ENCODE measurements at places on chromosomes 13 and 19.

GRCh38 chr19:19192078-19192882 is at the start of the genes BORCS8 and RFXANK:
BORCS8 (minus strand) TSS chr19:19192152; CDS start chr19:19192117, 35 bp downstream.
RFXANK (plus strand) TSS chr19:19192258; CDS start chr19:19193947, 1,689 bp downstream.
- DNase-seq = peak; percentile 99

- no peak for DNase-seq
Measured at GRCh38 chr19:51391073-51391611, 751 bp upstream of the C19orf84 start.

GRCh38 chr19:18782559-18783225 is 8.4 kb downstream of the COMP start:
- DNase-seq = no peak

DNA sequence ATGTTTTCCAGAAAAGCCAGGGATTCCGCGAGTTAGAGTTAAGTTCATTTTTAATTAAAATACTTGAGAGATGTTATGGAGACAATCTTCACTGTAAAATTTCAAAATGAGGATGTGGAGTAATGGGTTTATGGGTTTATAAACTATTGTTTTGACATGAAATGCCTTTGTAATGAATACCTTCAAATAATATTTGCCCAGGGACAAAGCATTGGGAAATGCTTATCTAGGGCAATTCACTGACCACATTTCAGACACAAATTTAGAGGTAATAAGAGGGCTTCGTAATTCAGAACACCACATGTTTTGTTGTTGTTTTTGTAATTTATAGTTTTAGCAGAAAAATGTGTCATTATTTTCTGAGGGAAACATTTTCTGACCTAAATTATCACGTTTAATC is 241.1 kb upstream of the ATXN8OS start:
- no peak for DNase-seq

DNA sequence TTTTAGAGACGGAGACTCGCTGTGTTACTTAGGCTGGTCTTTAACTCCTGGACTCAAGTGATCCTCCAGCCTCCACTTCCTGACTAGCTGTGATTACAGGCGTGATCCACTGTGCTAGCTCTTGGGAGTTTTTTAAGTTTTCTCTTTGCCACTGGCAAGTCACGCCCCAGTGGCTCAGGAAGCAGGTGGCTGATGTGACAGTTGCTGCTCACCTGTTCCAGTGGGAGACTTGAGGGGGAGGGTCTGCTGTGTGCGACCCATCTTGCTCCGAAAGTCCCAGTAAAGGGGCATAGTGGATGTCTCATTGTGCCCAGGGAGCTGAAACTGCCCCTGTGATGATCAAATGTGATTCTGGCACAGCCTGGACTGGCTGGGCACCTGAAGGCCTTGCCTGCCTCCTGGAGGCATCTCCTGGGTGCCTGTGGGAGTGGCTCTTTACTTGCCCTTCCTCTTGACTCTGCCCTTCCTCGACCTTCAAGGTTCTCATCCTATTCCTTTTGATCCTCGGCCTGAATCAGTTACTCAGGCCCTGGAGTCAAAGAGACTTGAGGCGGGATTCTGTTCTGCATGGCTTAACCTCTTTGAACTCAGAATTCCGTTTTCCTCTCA is 7.8 kb downstream of the SMARCA4 start:
- no peak for DNase-seq

GRCh38 chr19:54389553-54389952 is 24.8 kb upstream of the LAIR1 start:
- DNase-seq = no peak

DNA sequence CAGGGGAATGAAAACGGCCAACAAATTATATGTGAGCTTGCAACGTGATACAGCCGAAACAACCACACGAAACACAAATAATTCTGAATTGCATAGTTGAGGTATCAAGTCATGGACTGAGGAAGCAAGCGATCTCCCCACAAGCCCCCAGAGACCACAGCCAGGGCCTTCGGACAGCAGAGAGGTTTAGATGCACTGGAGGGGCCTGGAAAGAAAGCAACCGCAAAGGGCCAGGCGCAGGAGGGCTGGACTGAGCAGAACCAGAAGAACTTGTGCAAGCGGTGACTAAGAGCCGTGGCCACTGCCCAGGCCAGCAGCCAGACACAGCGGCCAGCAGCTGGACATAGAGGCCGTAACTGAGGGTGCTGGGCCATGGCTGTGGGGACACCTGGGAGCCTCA is 131.4 kb downstream of the TNFRSF19 start:
- DNase-seq = peak; percentile 91

DNA sequence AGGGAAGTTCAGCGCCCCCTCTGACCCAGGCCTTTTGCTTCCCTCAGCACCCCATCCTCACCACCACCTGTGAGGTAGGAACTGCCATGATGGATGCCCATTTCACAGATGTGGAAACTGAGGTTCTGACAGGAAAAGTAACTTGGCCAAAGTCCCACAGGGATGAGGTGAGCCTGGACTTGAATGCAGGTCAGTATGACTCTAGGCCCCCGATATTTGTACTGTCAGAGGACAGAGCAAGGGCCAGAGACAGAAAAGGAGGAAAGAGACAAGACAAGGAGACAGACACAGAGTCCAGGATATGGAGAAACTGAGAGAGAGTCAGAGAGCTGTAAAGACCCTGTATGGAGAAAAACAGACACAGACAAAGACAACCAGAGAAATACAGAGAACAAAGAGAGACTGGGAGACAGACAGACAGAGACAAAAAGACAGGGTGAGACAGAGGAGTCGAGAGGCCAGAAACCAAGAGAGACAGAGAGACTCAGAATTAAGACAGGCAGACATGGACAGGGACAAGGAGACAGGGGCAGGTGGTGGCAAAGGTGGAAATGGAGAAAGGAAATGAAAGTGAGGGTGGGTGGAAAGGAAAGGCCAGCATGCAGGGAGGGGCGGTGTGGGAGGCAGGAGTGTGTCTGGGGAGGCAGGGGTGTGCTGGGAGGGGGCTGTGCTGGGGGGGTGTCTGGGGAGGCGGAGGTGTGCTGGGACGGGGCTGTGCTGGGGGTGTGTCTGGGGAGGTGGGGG is 5.0 kb downstream of the ERFL start:
- no peak for DNase-seq

- no peak for DNase-seq
Measured at GRCh38 chr13:110495376-110495775, 66.1 kb downstream of the RAB20 start.

DNA sequence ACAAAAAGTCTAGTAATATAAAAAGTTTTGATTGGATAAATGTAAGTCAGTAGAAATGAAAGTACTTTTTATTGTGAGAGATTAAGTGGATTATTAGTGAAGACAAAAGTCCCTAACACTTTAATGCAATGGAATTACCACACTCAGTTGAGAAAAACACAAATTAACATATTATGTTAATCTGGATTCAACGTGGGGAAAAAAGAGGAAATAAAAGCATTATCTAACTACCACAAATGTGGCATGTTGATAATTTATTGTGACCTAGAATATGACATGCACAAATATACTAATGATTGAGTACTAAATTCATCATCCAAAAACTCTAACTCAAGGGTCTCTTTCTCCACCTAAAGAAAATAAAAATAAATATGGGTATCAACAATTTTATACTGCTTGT is 41.5 kb downstream of the FOXO1 start:
- DNase-seq = no peak

- DNase-seq = peak; percentile 94
Measured at GRCh38 chr13:44903574-44903985, 85.7 kb downstream of the NUFIP1 start.

GRCh38 chr13:106593132-106593531 is 25.2 kb upstream of the ARGLU1 start:
- no peak for DNase-seq

- peak; percentile 29 for DNase-seq
Measured at GRCh38 chr13:111270765-111271698, 49.4 kb upstream of the TEX29 start.

GRCh38 chr13:89673789-89674311 is 1673.6 kb upstream of the MIR17HG start:
- DNase-seq = no peak

GRCh38 chr13:114116734-114117133 is 15.7 kb downstream of the RASA3 start:
- DNase-seq = no peak

DNA sequence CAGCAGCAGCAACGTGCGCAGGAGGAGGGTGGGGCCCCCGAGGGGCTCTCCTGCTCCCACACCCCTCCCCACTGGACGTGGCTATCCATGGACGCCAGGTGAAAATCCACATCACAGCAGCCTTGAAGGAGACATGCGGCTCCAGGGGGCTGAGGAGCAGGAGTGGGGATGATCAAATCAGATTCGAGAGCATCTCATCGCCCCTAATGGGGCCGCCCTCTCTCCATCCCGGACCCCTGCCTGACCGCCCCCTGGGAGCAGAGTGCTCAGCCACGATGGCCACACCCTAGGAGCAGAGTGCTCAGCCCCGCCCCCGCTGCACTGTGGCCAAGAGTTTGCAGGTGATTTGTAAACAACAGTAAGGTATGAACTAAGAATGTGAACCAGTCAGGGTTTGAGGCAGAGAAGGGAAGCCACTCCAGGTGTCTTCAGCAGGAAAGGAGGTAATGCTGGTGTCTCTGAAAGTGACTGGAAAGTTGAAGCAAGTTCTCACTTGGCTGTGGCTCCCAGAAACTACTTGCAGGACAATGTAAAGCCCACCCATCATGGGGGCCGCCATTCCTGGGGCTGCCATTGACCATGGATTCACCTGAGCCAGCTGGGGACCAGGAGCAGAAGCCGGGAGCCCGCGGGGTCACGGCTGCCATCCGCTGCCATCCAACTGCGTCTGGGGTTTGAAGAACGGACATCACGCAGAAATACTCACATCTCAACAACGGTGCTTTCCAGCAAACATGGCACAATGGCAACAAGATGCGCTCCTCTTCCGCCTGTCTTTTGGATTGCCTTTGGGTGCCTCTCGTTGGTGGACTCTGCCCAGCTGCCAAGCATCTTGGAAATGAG is 71.8 kb downstream of the SPACA7 start:
- no peak for DNase-seq

DNA sequence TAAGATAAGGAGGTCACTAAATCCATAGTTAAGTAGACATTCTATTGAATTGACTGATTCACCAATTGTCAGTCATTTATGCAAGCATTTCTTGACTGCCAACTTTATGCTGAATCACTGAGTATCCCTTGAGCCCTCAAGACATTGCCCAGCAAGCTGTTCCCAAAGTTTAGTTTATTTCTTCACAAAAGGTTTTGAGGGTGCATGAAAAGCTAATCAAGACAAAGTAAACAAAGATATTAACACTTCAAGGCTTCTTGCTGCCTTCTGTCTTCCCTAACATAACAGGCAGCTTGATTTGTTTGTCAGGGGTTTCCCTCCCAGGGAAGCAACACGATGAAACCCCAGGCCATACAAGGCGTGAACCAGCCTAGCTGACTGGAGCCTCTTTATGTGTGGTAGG is 374.4 kb downstream of the SPRY2 start:
- no peak for DNase-seq

- DNase-seq = peak; percentile 46
Measured at GRCh38 chr19:7083076-7083956, 13.8 kb downstream of the ZNF557 start.

DNA sequence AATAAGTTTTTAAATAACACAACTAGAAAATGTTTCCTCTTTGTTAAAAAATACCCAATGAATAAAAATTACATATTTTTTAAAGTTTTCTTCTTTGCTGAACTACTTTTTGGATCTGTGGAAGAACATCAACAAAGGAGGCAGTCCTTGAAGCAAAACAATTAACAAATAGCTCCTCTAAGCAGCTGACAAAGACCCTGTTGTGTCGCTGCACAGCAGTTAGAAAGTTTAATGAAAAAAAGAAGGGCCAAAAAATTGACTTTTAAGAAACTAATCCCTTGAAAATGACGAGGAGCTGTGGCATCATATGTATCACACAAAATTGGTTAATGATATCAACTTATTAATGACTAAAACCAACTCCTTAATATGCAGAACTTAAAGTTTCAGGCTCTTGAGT is 72.1 kb downstream of the SLITRK1 start:
- DNase-seq = no peak

DNA sequence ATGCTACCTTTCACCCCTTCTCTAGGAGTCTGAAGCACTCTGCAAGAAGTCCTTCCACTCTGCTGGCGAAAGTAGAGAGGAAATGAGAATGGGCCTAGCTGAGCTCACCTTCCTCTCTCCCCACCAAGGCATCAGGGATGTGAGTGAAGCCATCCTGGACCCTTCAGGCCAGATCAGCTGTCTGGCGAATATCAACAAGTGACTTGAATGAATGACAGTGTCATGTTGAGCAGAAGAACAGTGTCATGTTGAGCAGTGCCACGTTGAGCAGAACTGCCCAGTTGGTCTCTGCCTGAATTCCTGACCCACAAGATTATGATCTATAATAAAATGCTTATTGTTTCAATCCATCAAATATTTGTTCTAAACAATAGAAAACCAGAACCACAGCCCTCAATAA is 166.2 kb upstream of the RFC3 start:
- no peak for DNase-seq

DNA sequence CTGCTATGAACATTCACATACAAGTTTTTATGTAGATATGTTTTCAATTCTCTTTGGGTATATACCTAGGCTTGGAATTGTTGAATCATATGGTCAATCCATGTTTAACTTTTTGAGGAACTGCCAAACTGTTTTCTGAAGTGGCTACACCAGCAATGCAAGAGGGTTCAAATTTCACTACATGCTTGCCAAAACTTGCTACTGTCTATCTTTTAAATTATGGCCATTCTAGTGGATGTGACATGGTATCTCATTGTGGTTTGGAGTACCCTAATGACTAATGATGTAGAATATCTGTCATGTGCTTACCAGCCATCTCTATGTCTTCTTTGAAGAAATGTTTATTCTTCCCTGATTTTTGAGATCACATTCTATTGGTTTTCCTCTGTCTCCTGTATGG is 860.3 kb downstream of the DIAPH3 start:
- DNase-seq = no peak

DNA sequence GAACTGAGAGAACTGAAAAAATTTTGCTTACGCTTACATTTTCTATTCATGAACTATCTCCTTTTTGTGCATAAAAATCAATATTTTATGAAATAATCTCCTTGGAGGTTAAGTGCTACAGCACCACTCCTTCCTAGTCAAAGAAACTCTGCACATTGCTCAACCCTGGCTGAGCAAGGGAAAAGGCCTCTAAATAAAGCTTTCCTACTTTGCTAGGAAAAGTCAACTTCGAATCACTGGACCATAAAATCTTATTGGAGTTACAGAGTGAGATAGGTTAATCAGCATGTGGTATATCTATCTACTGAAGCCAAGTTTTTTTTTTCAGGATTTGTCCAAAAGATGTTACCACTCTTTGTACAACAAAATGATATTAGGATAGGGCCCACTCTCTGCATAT is 57.5 kb upstream of the HMGB1 start:
- DNase-seq = no peak

All from astrocyte of the spinal cord (primary cell).